ENCODE measurements at places on chromosomes 3 and 15.
A peak's percentile ranks its signal among the peaks of the same experiment; 100 is the strongest.

GRCh38 chr3:13571831-13572750 lies 23.2 kb downstream of the FBLN2 start:
- DNase-seq, result no peak

GRCh38 chr15:35547775-35548364 lies 1.9 kb upstream of the DPH6 start:
- DNase-seq, result no peak

- DNase-seq, result no peak
Observed at GRCh38 chr3:126113733-126114442, 30.0 kb upstream of the SLC41A3 start.

DNA sequence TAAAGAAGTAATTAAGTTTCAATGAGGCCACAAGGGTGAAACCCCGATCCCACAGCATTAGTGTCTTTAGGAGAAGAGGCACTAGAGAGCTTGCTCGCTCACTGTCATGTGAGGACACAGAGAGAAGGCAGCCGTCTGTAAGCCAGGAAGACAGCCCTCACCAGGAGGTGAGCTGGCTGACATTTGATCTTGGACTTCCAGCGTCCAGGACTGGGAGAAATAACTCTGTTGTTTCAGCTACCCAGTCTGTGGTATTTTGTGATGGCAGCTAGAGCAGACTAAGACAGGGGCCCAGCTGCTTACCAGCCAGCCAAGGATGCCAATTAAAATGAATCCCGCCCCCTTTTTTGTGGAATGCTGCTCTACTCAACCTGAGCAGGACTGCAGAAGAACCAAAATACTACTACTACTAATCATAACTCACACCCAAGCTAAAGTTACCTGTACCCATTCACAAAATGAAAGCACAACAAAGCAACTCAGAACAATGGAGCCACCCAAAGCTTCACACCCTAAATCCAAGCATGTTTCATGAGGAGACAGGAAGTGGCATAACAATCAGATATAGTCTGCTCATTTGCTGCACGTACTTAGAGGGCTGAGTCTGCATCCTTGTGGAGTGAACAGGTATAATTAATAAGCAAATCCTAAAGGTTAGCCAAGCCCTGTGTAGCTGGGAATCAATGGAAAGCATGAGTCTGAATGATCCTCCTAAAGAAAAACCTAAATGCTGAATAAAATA lies 35.6 kb upstream of the RHCG start:
- DNase-seq, result no peak

DNA sequence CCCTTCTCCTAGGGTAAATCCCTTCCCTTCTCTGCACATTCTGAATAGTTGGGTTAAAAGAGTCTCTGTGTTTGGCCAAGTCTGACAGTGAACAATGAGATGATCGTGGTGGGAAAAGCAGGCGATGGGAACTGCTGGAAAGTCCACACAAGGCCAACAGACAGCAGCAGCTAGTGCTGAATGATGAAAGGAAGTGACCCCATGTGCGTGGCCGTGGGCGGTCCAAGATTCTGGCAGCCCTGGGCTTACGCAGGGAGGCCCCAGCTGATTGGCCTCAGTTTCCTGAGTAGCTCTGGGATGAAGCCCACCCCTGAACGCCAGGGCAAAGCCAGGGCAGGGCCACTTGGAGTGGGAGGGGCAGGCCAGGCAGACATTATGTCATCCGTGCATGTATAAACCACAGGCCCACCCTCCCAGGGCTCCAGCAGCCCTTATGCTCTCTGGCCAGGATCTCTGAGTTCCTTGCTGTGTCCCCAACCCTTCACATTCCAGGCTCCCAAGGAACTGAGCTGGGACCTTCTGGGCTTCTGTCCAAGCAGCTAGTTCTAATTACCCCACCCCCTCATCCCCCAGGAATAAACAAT lies 57.8 kb downstream of the CDC25A start:
- DNase-seq, result peak; percentile 85

- DNase-seq, result no peak
Observed at GRCh38 chr3:194715022-194715800, 29.5 kb downstream of the FAM43A start.

DNA sequence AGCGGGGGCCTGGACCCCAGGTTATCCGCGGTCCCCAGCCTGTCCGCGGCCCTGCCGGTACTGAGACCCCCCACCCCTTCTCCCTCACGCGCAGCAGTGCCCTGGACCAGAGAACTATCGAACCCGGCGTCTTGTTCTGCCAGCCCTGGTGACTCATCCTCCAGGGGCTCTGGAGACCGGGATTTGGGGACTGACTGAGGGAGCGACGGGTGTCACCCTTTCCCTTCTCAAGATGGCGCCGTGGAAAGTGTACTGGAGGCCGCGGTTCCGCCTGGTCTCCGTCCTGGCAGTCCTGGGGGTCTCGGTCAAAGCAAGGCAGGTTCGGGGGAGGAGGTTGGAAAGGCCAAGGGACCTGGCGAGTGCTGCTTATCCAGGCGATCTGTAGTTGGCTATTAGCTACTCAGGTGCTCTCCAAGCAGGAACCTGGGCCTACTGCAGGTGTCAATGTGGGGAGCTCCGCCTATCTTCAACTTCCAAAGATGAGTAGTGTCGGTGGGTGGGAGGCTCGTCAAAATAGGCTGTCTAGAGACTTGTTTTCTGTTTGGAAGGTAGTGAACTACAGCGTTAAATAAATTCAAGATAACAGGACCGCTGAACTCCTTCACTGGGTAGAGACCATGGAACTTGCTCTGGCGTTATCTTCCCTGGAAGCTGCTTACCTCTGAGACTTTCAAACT lies 790 bp downstream of the RAB5A start:
- no peak for DNase-seq

DNA sequence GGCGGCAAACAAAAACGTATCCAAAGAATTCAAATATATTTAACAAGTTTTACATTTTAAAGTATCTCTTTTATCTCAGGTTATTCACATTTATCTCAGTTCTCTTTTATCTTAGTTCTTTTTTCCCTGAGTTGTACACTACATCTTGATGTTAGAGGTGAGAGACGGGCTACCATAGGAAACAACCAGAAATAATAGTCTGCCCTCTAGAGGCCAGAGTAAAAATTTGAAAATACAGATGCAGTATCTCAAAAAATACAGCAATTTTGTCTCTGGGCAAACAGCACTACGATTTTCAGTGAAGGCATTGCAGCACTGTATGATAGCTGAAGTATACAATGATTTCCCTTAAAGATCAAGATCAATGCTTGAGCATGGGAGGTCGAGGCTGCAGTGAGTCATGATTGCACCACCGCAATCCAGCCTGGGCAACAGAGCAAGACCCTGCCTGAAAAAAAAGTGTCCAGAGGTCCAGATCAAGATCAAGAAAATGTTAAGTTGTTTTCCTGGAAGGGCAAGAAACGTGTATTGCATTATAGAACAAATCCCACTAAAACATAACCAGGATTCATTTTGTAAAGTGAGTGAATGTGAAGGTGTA lies 82.6 kb upstream of the ATP11B start:
- DNase-seq, result no peak

DNA sequence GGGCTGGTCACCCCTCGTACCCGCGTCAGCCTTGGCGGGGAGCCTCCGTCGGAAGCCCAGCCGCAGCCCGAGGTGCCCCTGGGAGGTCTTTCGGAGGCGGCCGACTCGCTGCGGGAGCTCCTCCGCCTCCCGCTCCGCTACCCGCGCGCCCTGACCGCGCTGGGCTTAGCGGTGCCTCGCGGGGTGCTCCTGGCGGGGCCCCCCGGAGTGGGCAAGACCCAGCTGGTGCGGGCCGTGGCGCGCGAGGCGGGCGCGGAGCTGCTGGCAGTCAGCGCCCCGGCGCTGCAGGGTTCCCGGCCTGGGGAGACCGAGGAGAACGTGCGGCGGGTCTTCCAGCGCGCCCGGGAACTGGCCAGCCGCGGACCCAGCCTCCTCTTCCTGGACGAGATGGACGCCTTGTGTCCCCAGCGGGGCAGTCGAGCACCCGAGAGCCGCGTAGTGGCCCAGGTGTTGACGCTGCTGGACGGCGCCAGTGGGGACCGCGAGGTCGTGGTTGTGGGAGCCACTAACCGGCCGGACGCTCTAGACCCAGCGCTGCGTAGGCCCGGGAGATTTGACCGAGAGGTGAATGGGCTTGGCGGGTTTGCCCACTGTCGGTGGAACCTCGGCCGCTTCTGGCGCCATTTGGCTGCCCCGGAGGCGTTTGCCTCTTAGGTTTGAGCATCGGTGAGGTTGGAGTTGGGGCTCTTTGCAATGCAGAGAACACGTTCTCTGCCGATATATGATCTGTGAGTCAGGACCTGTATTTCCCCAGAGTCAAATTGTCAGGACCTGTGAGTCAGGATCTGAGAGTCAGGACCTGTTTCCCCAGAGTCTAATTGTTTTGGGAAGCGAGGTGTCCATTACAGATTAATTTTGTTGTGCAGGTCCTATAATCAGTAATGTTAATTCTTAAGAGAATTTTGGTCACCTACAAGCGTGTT lies 24.9 kb upstream of the GATM start:
- no peak for DNase-seq
